ENCODE measurements at places on chromosomes 4 and X.

DNA sequence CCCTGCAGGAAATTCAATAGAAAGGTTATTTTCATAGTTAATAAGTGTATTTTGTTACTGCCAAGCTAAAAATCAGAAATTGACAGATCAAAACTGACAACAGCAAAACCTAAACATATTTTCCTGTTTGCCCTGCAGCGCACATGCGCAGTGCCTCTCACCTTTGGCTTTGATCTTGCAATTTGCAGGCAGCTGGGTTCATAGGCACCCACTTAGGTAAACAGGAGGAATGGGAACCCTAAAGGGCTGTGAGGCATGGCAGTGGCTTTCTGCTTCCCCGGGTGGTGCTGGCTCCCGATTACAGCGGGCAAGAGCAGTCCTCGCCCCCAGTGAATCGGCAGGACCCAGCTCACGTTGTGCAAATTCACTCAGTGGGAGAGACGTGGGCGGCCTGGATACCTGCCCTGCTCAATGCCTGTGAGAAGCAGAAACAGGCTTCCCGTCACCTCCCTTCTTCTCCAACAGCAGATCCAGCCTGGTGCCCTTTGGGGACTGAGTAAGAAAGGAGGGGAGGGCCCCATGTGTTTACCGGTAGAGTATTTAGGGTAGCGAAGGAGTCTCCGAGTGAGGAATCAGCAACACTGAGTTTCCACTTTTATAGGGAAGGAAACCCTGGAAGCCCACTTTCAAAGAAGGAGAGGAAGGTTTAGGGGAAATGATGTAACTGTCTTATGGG is 25.7 kb downstream of the CCKAR start:
- DNase-seq = no peak

DNA sequence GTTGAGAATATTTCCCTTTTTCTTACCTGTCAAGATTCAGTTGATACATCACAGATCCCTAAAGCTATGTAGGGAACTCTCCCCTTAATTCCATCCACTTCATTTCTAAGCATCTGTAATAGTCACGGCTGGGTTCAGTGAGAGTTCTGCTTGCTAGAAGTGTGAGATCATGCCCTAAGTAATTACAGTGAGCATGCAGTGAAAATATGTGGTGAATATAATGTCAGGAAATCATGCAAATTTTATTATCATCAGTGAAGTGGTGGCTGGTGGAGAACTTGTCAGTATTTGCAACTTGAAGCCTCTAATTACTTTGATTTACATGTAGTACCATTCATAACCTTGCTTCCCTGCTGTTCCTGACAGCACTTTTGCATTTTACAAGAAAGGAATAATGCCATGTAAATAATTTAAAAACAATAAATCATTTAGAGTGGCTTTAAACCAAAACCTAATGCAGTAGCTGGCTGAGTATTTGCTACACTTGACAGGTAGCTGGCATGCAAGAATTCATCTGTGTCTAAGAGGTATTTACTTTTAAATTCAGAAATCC is 28.3 kb upstream of the CFAP299 start:
- DNase-seq = peak; percentile 52

DNA sequence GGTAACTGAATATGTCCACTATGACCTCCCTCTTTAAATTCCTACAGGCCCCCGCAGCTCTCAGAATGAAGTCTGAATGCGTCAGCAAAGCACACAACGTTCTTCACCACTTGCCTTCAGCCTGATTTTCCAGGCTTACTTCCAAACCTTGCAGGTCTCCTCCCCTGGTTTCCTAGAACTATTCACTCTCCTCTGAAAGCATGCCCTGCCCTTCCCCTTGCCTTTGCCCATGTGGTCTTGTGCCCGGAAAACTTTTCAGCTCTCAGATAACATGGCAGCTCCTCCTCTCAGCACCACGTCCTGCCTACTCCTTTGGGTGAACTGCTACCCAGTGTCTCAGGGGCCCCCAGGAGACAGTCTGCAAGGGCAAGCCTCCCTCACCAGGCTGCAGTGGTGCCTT is 268.5 kb upstream of the LDB2 start:
- DNase-seq = no peak

- no peak for DNase-seq
These were observed 114.6 kb upstream of the CBR4 start for GRCh38 chr4:169124661-169125060.

GRCh38 chr4:104519588-104519987 is 24.9 kb upstream of the CXXC4 start:
- no peak for DNase-seq

Measured in AG04449 (cell line).